Fibroblast of villous mesenchyme (primary cell): ENCODE measurements at places on chromosomes 6 and 20. TPM values are rescaled to one million over a fixed set of nuclear protein-coding genes. Genes with fewer than 3 reads are reported as not detected.

Gene IYD
- not detected in 2 replicates for total RNA-seq

Gene IL17A
- total RNA-seq: not detected in 2 replicates

Gene LPA
- not detected in 2 replicates for total RNA-seq

Gene FAM83C
- not detected in 2 replicates for total RNA-seq

Gene HLA-DMA
- total RNA-seq: 1.9 and 3.5 TPM in 2 replicates

GRCh38 chr6:6823568-6824224, 235.2 kb downstream of the LY86 start:
- DNase-seq: no peak

- no peak for DNase-seq
These were observed 101.1 kb downstream of the ISM1 start for GRCh38 chr20:13322198-13322597.

- no peak for DNase-seq
These were observed 21.9 kb downstream of the DEF6 start for GRCh38 chr6:35319346-35320030.

GRCh38 chr20:9076440-9076839, 7.6 kb downstream of the PLCB4 start:
- DNase-seq: no peak

GRCh38 chr6:39430871-39431523, 108.5 kb upstream of the KCNK16 start:
- DNase-seq: no peak

- DNase-seq: no peak
These were observed 63.9 kb downstream of the PTPN1 start for GRCh38 chr20:50574108-50574507.

- DNase-seq: no peak
These were observed 133.8 kb downstream of the VEGFA start for GRCh38 chr6:43903739-43904290.

GRCh38 chr6:101826678-101827077, 433.2 kb downstream of the GRIK2 start:
- DNase-seq: no peak

DNA sequence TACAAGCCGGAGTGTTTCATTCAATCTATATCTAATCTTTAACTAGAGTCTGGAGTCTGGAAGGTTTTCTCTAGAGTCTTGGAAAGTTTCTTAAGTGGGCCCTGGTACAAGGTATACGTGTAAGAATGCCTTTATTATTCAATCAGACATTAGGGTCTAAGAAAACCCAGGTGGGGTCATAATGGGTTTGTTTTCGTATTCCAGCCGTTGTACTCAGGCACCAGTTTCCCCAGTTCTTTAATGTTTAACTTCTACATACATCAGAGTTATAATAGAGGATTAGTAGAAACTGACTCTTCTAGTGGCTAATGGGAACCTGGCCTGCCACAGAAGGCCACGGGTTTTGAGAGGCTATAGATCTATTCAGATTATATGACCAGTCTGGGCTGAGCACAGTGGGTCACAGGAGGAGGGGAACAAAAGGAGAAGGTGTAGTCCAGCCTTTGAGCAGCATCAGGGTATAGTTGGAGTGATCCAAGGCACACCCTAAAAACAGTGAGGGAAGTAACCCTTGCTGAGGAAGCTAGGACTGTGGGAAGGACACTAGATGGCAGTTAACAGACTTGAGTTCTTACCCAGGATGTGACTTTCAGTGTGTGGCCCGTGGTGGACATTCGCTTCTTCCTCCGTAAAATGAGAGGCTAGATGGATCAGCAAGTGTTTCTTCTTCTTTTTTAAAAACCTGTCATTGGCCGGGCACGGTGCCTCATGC, 15.5 kb downstream of the FAM83B start:
- DNase-seq: no peak
